ENCODE measurements at places on chromosomes 11 and 22. TPM values are rescaled to one million over a fixed set of nuclear protein-coding genes. Genes with fewer than 3 reads are reported as not detected.

The SLC25A45 gene
- 1.4 TPM for total RNA-seq

DNA sequence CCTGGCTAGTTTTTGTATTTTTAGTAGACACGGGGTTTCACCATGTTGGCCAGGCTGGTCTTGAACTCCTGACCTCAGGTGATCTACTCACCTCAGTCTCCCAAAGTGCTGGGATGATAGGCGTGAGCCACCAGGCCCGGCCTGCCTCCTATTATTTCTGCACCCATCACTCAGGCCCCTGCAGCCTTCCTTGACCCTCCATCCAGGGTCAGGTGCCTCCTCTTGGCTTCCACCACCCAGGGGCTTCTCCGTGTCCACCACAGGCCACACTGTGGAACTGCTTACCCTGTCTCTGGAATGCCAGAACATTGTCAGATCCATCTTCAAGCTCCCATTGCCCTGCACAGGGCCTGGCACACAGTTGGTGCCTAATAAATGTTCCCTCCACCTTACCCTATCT is 75.4 kb upstream of the RTL6 start:
- no peak for DNase-seq

The CTSC gene
- 27.6 TPM for total RNA-seq

- no peak for DNase-seq
These were observed 20.3 kb upstream of the NLRP6 start for GRCh38 chr11:257766-258493.

The MTFP1 gene
- total RNA-seq = 32.2 TPM

DNA sequence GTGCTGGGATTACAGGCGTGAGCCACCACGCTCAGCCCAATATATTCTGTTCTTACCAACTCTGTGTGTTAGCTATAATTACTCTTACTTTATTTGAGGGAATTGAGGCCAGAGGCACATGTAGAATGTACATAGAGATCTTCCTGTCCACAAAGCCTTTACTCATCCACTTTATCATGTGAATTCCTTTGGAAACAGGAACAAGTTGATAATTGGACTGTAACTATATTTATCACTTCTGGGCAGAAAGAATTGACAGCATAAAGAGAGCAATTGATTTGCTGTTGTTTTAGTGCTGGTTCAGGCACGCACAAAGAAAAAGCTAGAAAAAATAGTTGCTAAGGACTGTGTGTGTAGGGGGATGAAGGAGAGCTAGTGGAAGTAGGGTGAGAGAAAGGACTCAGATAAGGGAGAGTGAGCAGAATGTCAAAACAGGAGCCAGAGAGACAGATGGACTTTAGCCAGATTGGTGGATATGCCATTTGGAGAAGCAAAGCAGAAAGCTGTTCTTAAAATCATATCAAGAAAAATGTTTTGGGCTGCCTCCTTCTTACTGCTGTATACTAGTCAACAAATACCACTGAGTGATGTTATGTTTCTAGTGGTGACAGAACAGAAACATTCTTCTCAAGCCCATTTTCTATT is 929.8 kb upstream of the CNTN5 start:
- no peak for DNase-seq

GRCh38 chr11:116404462-116404798 is 368.4 kb downstream of the BUD13 start:
- no peak for DNase-seq

The H19 gene
- total RNA-seq = 6,113 TPM

DNA sequence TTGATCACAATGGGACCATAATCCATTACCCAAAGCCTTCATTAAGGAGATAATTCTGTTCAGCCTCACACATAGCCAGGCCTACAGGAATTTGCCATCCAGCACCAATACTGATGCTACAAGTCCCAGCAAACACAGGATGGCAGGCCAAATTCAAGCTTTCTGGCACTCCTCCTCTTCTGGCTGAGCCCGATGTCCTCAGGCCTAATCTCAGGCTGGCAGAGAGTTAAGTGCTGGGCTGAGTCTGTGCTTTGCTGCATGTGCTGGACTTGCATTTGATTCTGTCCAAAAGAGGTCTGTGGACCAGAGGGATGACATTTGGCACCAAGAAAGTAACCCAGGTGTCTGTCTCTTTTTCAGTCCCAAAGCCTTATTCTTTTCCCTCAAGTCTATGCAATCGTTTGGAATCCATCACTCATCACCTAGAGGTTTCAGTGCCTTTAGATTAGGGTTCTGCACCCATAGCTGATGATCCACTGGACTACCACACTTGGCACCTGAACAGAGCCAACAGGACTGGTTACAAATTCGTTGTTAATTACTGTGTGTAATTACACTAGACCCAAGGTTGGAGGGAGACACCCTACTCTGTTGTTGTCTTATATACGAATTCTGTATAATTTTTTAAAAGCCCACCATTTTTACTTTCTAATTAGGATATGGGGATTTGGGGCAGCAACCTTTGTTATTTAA is 19.4 kb upstream of the LIN7C start:
- DNase-seq = no peak

DNA sequence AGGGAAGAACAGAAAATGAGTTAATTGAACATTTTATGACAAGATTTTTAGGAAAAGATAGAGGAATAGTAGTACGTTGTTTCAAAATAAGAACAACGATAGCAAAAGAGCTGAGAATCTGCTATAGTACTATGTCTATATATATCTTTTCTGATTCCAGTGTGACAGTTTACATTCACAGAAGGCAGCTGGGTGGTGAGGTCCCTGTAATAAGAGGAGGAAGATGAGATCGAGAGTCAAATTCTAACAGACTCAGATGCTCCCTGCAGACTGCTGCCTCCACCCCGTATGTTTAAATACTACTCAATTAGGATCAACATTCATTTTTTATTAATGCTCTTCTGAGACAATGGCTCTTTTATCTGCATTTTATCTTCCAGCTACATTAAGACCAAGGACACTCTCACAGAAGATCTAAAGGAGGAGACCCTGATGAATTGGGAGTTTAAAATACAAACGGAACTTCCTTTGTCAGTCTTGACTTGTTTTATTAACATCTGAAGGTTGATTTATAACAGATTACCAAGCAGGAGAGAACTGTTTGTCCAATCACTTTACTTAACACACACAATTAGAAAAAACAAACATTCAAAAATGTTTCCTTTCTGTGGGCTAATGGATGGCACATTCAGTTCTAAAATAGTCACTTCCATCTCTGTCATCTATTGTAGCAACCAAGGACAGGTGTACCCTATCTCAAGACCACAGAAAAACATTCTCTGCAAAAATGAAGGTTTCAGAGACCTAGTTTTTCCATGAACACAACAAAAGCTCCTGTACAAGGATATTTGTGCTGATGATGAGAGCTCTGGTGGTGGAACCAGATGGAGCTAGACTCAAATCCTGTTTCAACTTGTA is 240.2 kb downstream of the CADM1 start:
- DNase-seq = peak; percentile 52

- DNase-seq = no peak
These were observed 23.6 kb downstream of the XKR3 start for GRCh38 chr22:16801571-16801970.

DNA sequence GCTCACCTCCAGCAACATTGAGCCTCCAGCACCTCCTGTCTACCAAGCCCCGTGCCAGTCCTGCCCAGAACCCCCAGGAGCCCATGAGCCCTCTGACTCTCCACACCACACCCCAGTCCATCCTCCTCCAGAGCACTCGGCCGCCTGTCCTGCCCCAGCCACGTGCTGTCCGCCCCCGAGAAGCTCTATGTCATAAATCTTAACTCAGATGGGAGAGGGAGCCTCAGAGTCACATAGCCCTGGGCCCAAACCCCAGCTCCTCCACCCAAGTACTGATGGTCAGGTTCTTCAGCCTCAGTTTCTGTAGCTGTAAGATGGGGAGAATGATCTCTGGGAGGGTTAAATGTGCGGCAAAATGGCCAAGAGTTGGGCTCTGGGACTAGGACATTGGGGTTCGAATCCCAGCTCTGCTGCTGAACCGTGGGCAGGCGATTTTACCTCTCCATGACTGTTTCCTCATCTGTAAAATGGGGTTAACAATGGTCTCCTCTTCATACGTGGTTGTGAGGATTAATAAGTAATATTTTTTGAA is 27.8 kb downstream of the CYTH4 start:
- DNase-seq = no peak

GRCh38 chr22:36144886-36145541 is 15.5 kb downstream of the APOL3 start:
- DNase-seq = peak; percentile 72

GRCh38 chr22:36155702-36156101 is 4.9 kb downstream of the APOL3 start:
- no peak for DNase-seq

The KCTD14 gene
- total RNA-seq = 1.9 TPM

The SLCO2B1 gene
- total RNA-seq = not detected

GRCh38 chr11:86152006-86152862 is 83.3 kb upstream of the PICALM start:
- peak; percentile 66 for DNase-seq

DNA sequence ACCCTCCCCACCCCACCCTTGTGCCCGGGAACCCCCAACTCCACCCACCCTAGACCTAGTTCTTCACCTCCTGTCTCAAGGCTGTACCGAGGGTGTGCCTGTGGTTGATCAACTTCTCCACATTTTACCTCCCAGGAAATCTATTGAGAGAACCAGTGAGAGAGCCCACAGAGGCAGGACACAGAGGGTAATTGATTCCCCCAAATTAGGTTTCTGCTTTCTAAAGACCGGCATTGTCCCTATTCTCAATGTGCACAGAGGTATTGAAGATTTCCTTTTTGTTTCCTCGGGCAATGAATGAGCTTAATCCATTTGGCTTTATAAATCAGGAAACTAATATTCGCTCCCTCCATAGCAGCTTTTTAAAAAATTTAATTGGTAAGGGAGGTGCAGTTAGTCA is 6.0 kb upstream of the LMO1 start:
- no peak for DNase-seq

DNA sequence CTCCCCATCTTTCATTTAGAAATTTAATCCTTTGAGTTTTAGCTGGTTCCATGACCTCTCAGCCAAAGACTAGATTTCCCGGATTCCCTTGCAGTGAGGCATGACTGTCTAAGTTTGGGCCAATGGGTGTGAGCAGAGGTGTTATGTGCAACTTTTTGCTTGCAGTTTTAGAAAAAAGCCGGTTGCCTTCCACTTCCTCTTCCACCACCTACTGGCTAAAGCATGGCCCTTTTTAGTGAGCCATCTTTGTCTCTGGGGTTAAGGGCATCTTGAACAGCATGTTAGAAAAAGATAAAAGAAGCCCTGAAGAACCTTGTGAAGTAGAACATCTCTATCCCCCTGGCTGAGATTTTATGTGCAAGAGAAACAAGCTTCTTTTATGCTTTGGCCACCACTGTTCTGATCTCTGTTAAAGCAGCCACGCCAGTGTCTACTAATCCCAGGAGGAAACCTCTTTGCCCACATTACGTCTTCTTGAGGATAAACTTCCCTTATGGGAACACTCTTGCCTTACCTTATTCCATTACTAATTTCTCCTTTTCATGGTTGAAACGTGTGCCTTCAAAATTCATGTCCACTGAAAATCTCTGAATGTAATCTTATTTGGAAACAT is 279.9 kb downstream of the TENM4 start:
- no peak for DNase-seq

DNA sequence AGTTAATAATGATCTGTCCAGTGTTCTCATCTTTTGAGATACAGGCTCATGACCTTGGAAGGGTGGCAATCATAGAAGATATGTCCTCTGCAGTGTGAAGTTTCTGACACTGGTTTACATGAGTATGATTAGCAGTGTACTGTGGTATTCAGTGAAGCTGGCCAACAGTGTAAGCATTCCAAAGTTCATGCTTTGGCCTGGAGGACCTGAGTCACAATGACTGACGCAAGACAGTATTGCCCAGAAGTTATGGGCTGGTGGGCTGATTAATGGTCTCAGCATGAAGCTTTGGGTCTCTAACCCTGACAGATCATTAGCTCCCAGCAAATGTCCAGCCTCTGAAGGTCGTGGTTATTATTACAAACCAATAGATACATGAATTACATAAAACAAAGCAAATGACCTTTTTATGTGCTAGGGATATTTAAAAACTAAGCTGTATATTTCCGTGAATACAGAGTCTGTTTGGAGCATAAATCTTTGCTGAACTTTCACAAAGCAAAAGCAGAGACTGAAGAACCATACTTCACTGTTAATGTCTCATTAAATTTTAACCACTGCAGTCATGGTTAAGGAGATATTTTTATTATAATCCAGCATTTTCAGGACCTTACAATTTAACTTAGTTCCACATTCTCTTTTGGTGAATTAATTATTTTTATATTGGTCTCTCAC is 28.3 kb upstream of the USP47 start:
- peak; percentile 84 for DNase-seq

DNA sequence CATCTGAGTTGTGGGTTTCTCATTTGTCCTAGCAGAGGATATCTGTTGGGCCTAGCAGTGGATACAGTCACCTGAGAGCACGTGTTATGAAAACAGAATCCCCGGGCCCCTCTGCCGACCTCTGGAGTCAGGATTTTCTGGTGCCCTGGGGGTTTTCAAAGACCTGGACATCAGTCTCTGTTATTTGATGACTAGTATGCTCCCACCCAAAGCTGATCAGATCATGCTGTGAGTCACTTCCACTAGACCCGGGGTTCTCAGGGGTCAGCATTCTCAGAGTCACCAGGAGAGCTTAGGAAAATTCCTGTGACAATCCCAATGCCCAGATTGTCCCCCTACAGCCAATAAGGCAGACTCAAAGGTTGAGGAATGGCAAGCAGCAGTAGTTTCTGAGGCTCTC is 38.7 kb downstream of the KCNJ1 start:
- no peak for DNase-seq

DNA sequence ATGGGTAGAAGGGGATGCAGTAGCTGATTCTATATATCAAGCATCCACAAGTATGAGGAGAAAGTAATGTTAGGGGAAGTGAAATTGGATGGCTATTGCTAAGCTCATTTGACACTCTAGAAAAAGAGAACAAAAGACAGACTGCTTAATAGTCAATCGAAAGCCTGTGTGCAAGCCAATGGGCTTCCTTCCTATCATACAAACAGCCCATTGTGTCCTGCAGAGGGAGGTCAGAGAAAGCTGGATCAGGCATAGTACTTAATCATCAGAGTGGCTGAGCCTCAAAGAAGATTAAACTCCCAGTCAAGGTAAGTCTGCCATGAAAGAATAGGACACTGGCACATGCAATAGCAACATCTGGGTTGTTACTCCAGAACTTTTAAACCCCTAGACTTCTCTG is 50.9 kb upstream of the PGR start:
- no peak for DNase-seq

DNA sequence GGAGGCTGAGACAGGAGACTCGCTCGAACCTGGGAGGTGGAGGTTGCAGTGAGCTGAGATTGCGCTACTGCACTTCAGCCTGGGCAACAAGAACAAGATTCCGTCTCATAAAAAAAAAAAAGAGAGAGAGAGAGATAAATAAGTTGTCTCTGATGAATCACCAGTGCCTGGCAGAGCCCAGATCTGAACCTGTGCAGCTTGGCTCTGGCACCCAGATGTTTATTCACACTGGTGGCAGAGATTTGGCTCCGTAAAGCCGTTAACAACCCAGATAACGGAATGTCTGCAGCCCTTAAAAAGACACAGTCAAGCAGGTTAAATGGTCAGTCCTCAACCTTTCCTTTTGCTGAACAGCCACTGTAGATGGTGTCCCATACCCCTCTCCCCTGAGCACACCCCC is 33.5 kb upstream of the RTL6 start:
- no peak for DNase-seq

GRCh38 chr11:120013325-120014250 is 124.3 kb downstream of the TRIM29 start:
- DNase-seq = peak; percentile 5
